MCF 10A (cell line): ENCODE measurements at places on chromosomes 2 and 18. TPM values are rescaled to one million over a fixed set of nuclear protein-coding genes. Genes with fewer than 3 reads are reported as not detected.

KATNAL2 gene
- 2.1 and 3.5 TPM in 2 replicates for total RNA-seq

FAM110C gene
- 8.3 and 10.3 TPM in 2 replicates for total RNA-seq

ADAM23 gene
- total RNA-seq, result 0.12 TPM in 1 of 2 replicates, not detected in the other

SALL3 gene
- total RNA-seq, result not detected in 2 replicates

DNA sequence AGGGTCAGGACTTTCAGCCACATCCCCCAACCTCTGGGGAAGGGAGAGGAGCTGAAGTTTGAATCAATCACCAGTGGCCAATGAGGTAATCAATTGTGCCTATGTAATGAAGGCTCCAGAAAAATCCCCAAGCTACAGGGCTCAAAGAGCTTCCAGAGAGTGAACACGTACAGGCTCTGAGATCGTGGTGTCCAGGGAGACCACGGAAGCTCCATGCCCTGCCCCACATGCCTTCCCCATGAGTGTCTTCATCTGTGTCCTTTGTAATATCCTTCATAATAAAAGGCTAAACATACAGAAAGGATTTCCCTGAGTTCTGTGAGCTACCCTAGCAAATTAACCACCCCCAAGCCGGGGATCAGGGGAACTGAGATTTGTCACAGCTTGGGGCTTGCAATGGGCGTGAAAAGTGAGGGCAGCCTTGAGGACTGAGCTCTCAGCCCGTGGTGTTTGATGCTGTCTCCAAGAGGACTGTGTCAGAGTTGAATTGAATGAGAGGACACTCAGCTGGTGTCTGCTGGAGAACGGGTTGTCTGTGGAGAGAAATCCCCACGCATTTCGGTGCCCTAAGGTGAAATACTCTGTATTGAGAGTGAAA lies 25.5 kb upstream of the TUBB6 start:
- DNase-seq, result peak; percentile 37

DNA sequence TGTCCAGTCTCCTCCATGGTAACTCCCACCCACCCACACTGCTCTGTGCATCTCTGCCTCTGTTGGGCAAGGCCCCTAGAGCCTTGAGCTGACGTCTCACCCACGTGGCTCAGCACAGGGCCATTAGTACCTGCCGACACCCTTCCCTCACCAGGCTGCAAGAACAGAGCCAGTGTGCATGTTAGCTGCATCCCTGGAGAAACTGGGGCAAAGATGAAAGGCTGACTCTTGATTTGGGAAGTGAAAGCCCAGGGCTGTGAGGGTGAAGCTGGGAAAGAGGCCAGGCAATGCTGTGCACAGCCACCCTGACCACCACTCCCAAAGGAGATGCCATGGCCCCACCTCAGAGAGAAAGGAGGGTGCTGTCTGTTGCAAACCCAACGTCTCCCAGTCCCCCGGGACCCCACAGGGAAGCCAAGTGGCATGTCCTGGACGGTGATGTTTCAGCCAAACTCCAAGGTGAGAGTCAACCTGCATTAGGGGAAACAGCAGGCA lies 20.0 kb upstream of the HPCAL1 start:
- no peak for DNase-seq

GRCh38 chr2:101550555-101550954 lies 75.6 kb upstream of the RFX8 start:
- no peak for DNase-seq

- no peak for DNase-seq
Measured at GRCh38 chr2:225487878-225488416, 88.4 kb downstream of the NYAP2 start.

LRRTM1 gene
- not detected in 2 replicates for total RNA-seq

- no peak for DNase-seq
Measured at GRCh38 chr2:36165132-36165531, 190.4 kb upstream of the CRIM1 start.

GRCh38 chr18:43277164-43277600 lies at the start of gene SYT4:
TSS of gene SYT4 (minus strand) at chr18:43277490. CDS start at chr18:43277281, 209 bp downstream.
- DNase-seq, result peak; percentile 56

MBOAT2 gene
- total RNA-seq, result 30.1 and 34.7 TPM in 2 replicates

DNA sequence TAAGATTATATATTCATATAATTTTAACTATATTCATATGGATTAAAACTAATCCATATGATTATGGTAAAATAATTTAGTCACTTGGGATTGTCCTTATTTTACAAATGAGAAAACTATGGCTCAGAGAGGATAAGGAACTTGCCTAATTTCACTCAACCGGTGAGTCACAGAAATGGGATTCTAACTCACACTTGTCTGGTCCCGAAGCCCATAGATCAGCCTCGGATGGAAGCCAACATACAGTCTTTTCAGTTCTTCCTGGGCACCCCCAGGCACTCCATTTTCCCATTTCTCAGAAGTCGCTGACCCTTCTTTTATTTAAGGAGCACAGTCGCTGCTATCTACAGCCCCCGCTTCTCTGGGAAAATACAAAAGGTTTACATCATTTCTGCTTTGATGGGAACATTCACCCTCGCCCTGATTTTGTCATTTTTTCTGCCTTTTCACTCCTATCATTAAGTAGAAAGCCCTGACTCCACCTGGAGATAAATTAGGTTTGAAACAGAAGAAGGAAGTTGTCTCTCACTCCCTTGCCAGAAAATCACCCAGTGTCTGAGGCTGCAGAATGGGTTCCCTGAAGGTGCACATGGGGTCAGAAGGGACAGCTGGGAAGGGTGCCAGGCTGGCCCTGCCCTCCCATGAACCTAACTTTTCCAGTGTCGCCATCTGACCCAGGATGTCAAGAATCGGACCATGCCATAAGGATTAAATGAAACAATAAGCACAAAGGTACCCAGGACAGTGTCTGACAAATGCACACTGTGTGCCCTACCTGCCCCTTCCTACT lies 36.6 kb downstream of the CYP1B1 start:
- DNase-seq, result peak; percentile 62

DNA sequence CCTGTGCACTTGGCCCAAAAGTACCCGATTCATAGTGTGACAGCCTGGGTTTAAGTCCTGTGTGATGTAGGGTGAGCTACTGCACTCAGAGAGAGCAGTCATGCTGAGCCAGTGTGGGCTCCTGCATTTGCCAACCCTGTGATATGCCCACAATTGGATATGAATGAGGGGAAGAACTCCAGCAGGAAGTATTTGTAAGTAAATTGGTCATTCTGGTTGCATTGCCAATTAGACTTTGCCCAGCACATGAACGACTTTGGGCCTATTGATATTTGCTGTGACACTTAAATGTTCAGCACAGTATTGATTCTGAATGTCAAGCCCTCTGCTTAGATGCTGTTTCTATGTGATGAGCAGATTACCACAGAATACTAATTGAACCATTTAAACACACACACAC lies 570.9 kb downstream of the PIK3C3 start:
- DNase-seq, result no peak

SLC4A1AP gene
- total RNA-seq, result 24.3 and 27.2 TPM in 2 replicates

LHCGR gene
- not detected in 2 replicates for total RNA-seq

NDUFS1 gene
- 91.9 and 100 TPM in 2 replicates for total RNA-seq

DYNAP gene
- 0.59 and 0.86 TPM in 2 replicates for total RNA-seq

TRIM43 gene
- not detected in 2 replicates for total RNA-seq
